ENCODE measurements at places on chromosomes 7 and 10.

DNA sequence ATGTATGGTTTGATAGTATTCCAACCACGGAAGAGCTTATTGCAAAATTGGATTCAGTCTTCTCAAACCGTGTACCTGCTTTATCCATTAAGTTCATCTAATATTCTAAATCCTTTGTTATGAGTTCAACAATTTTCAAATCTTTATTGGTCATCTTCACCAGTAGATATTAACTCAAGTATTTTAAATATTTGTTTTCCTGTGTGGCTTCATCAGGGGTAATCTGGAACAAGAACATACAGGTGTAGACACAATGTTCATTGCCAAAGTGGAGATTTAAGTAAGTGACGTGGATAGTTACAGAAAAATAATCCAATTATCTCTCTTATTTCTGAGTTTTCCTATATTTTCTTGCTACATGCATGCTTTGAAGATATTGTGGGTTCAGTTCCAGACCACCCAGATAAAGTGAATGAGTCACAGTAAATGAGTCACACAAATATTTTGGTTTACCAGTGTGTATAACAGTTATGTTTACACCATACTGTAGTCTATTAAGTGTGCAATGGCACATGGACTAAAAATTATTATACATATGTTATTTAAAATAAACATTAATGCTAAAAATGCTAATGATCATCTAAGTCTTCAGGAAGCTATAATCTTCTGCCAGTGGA lies 429.0 kb upstream of the POT1 start:
- no peak for DNase-seq

DNA sequence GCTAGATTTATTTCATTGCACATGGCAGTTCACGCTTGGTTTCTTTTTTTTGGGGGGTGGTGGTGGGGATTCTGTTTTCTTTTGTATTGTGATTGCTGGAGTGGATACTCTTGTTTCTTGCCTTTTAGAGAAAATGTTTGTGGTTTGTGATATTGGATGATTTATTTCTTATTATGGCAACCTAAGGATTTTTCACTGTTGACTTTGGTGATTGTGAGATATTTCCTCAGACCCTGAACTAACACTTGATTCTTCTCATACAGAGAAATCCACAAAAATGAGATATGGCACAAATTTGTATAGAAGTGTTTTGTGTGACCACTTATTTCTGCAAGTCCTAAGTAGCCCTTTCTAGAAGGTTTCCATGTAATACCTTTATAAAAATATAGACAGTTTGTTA lies 871.1 kb downstream of the LRMDA start:
- DNase-seq, result peak; percentile 59

- no peak for DNase-seq
These were observed 55.5 kb upstream of the LRGUK start for GRCh38 chr7:134071355-134072331.

DNA sequence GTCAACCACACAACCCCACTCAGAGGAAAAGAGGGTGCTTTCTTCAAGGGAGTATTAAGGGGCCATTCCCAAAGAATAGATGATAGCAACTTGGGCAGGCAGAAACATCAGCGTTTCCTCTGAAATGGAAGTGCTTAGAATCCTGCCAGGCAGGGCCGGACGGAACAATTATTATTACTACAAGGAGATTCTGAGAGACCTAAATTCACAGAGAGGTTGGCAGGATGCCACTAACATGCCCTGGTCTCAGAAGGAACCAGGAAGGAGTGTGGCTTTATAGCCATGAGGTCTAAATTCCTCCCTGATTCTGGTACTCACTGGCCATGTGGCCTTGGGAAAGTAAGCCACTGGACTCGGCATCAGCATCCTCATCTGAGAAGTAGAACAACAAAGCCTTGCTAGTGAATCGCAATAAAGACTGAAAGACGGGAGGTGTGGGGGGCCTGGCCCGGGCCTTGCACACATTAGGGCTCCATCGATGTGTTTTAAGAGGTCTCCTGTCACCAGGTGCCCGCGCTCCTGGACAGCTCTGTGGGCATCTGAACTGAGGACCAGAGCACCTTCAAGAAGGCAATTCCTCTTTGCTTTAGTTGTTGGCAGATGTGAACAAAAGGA lies 131.5 kb downstream of the OAT start:
- no peak for DNase-seq

DNA sequence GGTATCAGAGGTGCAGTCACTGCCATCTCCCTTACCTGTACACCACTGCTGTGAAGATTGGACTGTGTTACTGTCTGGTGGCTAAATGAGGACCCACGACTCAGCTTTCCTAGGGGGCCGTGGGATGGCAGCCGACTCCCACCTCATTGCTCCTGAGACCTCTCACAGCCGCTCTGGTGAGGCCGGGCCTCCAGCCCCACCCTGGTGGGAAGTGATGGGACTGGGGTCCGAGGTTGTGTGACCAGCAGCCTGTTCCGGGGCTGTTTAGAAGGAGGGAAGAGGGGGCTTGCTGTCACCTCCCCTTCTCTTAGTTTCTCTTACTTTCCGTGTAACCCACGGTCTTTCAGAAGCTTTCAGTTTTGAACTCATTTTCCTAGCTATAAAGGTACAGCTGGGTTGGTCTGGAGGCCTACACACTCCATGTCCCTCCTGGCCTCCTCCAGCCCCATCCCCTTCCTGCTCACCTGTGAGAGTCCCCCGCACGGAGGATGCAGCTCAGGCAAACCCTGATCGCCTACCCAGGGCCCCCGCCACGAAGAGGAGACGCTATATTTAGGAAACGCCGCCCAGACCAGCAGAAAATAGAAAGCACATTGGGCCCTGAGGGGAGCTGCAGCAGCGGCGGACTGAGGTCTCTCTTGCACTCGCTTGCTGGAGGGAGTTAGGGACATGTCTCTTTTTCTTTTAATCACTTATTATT lies 4.6 kb downstream of the EMX2 start:
- peak; percentile 42 for DNase-seq

GRCh38 chr10:119742947-119743648 lies 17.2 kb downstream of the INPP5F start:
- DNase-seq, result no peak

- no peak for DNase-seq
These were observed 355.3 kb downstream of the PRPF18 start for GRCh38 chr10:13942035-13942434.

DNA sequence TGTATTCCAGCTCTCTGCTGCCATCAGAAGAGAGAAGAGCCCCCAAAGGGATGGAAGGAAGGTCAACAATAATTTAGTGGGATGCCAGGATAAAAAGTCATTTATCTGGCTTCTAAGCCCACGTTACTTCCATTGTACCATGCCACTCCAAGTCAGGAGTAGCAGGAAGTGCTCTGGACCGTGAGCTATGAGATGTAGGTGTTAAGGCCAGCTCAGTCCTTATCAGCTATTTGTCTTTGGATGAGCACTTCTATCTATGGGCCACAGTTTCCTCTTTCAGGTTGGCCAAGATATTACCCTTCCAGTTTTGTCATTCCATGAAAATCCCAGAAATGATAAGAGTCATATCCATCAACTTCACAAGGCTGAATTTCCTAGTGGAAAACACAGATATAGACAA lies 119.4 kb upstream of the CACUL1 start:
- no peak for DNase-seq

DNA sequence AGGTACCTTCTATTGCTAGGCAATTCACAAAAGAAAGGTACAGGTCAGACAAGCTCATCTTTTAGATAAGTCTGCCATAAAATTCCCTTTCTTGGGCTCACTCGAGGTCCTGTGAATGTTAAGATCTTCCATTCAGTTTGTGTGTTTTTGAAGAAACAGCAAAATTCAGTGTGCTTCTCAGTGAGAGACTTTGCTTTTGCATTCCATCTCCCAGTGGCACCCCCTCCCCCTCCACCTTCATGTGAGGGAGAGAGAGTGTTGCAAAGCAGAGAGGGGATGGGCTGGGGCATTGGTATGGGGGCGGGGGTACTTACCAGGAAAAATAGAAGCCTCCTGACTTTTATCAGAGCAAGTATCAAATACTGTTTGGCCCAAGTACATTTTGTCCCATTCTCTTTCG lies 3.8 kb upstream of the TECTB start:
- DNase-seq, result peak; percentile 20

DNA sequence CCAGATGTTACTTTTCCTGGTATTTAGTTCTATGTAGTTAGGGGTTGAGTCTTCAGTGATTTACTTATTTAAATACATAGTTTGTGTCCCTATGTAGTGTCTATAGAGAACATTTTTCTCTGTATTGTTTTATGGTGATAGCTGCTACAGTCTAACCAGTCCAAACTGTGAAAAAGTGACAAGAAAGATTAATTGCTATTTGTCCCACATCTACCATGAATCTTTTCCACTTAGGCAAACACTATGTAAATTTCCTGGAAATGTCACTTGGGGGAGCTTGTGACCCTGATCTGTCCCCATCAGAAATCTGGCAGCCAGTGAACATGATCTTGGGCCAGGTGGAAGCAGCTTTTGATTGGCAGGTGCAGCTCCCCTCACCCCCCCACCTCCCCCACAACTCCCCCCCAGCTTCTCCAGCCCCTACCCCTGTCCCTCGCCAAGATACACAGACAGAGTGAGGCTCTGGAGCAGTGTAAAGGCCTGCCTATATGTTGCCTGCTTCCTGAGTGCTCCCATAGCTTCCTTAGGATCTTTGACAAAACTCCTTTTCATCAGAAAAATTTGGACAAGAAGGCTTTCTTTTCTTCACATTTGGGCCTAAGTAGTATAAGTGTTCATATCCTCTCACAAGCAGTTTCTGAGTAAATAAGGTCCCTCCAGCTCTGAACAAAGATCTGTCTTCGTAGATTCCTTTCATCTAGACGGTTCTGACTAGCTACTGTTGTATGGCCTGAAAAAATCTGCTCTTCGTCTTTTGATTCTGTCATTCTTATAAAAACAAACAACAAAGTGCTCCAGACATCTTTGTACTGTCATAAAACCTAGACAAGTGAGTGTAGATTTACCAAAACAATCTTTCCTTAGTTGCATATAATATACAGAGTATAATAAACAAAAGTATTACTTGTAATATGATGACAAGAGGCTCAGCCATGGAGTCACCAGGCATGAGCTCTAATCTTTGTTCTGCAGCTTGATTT lies 31.5 kb upstream of the SLC13A1 start:
- no peak for DNase-seq

GRCh38 chr7:73992101-73992562 lies 35.8 kb upstream of the ELN start:
- DNase-seq, result peak; percentile 75

GRCh38 chr10:88728107-88728763 lies 22.2 kb downstream of the LIPK start:
- no peak for DNase-seq

GRCh38 chr10:48470893-48471805 lies 133.7 kb downstream of the ARHGAP22 start:
- no peak for DNase-seq

DNA sequence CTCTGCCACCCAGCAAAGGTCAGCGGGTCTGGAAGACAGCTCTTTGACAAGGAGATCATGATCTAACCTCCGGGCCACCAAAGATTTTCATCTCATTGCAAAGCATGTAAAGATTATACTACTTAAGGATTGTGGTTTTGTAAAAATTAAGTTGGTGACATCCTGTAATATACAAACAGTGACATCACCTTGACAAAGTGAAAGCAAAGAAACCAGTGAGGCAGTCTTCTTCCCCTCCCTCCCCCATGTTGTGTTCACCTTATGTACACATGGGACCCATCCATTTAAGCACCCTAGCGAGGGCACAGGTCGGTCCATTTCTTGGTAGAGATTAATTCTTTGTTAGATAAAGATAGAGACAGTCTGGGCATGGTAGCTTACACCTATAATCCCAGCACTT lies 3.9 kb downstream of the MDH2 start:
- no peak for DNase-seq

- no peak for DNase-seq
These were observed 4.8 kb upstream of the AASS start for GRCh38 chr7:122148878-122149277.

DNA sequence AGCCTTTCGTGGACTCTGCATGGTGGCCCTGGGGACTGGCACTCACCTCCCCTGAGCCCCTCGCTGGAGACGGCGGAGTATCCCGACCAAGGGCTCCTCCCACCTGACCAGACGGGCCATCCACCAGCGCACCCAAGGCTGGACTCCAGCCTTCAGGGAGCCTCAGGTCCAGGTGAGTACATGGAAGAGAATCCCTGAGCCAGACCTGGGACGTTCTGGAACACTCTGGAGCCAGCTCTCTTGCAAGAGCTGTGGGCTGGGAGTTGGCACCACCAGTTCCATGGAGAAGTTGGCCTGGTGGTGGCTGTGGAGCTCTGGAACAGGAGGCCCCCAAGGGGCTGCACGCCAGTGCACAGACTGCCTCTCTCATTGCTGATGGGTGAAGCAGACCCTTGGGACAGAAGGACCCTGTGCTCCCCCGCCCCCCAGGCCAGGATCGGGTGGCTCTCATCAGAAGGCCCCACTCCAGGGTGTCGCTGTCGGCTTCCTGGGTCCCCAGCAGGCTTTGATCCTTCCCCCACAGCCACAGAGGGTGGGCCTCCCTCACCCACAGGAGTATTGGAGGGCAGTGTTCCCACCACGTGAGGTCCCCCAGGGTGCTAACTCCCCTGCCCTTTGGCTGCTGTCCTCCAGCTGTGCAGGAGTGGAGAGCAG lies 189.9 kb downstream of the EBF3 start:
- DNase-seq, result no peak

- DNase-seq, result no peak
These were observed 736 bp downstream of the MINDY4 start for GRCh38 chr7:30771880-30772425.

DNA sequence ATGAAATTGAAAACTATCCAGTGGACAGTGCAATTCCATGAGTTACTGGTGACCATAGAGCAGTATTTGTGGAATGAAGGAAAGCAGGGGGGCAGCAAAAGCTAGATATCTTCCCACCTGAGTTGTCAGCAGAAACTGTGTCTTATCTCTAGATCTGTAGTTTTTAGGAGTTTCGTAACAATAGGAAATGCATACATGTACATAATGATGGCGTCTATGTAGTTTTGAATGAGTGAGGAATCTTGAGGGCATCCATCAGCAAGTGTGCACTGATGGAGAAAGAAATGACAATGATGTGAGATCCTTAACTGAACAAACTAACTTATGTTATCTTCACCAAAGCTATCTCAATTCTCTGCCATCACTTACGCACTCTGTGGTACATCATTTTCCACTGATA lies 114.5 kb downstream of the LRRC4 start:
- DNase-seq, result no peak

DNA sequence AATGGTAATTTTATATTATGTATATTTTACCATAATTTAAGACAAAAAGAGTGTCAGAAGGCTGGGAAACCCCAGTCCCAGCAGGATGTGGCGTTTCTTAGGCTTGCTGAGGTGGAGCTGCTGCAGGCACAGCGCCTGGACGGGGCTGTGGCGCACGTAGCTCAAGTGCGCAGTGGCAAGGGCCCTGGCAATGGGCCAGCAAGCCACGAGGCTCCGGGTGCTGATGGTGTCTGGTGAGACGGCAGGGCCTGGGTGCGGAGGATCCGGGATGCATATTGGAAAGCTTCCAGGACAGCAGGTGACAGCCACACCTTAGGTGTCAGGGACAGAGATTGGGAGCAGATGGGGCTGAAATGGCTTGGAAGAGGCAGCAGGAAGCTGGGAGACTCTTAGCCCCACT lies 37.2 kb downstream of the CLEC2L start:
- DNase-seq, result no peak

DNA sequence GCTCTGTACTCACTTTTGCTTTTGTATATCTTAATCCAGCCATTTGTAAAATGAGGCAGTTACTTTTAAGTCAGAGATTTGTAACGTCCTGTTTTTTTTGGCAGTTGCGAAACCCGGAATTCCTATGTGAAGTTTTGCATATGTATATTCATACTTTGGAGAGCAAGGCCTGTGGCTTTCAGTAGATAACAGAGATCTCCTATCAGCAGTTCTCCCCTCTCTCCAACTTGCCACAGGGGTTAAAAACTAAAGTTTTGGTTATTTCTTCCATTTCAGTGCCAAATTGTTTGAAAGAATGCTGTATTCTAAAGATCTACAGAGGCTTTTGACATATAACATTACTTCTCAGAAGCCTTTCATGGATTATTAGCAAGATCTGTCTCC lies 102.4 kb downstream of the EXOC4 start:
- peak; percentile 82 for DNase-seq
